ENCODE measurements at places on chromosomes 7 and 10.

DNA sequence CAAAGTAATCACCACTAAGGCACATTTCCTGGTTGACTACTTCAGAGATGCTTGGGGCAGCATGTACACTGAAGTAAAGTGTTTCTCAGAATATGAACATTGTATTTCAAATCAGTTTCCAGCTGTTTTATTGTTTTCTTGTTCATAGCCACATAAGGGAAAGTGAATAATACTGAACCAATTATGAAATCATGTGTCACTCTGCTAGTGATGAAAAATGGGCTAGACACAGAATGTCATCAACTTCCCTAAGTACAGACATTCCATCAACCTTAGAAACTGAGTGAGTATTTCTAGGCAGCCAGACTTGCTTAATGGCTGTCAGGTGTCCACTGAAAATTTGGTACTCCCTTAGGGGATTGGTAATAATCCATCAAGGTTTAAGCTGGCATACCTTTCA is 603.5 kb downstream of the ARL4A start:
- DNase-seq = no peak

- DNase-seq = no peak
Observed at GRCh38 chr7:17406738-17407137, 108.3 kb downstream of the AHR start.

- DNase-seq = peak; percentile 89
Observed at GRCh38 chr7:105876091-105876963, at the start of gene ATXN7L1. Gene ATXN7L1 (minus strand): TSS chr7:105876599. CDS start chr7:105876558, 41 bp downstream.

DNA sequence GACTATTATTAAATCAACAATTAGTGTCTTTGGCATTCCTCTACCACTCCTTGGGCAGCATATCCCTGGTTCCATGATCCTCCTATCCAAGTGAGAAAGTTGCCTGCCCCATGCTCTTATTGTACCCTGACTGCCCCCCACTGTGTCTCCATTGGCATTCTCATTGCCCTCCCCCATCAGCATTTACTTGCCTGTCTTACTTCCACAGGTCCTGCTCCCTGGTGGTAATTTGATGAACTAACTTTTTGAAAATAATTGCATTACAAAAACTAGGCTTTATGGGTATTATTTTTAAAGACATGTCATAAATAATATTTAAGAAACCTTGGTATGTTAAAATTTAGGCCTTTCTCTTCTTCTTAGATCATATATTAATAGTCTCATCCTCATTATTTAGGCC is 346.4 kb downstream of the PCLO start:
- no peak for DNase-seq

GRCh38 chr7:89023877-89024276 is 228.3 kb upstream of the TEX47 start:
- no peak for DNase-seq

GRCh38 chr7:154720016-154720415 is 282.9 kb downstream of the PAXIP1 start:
- DNase-seq = no peak

- DNase-seq = no peak
Observed at GRCh38 chr7:98569691-98570337, 47.3 kb upstream of the NPTX2 start.

DNA sequence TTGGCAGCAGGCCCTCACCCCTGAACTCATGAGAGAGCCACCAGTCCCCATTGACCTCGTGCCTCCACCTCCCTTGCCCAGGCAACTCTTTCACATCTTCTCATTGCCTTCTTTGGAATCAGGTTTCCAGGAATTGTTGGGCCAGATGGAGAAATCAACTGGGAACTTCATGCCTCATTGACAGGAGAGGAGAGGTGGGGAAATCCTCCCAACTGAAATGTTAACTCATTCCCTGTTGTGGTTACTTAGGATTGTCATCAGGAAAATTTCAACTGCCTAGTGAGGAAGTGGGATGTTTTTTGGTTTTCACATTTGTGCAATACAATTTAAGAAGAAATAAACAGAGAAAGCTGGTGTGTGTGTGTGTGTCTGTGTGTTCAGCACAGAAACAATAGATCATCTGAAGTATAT is 106.6 kb upstream of the INHBA start:
- DNase-seq = no peak

GRCh38 chr7:98365863-98366561 is 34.9 kb downstream of the BAIAP2L1 start:
- DNase-seq = no peak

DNA sequence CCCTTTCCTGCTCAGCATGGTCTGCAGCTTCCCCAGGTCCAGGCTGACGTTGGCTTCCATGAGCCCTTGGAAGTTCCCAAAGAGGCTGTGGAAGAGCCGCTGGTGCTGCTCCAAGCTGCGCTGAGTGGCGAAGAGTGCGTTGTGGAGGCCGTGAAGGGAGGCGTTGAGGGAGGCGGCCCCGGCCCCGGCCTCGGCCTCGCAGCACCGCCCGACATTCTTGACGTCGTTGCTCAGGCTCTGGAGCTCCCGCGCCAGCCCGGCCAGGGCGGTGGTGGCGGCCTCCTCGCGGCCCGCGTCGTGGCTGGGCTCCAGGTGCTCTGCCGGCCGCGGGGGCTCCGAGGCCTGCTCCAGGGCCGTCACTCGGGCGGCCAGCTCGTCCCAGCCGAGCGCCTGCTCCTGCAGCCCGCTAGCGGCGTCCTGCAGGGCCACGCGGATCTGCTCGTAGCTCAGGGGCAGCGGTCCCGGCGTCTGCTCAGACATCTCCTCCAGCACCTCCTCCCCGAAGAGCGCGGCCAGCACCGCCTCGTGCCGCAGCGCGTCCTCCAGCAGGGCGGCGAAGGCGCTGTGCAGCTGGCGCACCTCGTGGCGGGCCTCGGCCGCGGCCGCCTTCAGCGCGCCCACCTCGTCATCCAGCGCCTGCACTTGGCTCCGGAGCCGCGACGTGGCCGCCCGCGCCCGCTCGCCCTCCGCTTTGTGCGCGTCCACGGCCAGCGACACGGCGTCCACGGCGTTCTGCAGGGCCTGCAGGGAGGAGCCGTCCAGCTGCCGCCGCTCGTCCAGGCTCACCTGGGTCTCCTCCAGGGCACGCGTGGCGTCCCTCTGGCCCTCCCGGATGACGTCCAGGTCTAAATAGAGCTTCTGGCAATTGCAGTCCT is 14.7 kb downstream of the MMRN2 start:
- no peak for DNase-seq

GRCh38 chr10:74255214-74255613 is 104.2 kb downstream of the ADK start:
- no peak for DNase-seq

DNA sequence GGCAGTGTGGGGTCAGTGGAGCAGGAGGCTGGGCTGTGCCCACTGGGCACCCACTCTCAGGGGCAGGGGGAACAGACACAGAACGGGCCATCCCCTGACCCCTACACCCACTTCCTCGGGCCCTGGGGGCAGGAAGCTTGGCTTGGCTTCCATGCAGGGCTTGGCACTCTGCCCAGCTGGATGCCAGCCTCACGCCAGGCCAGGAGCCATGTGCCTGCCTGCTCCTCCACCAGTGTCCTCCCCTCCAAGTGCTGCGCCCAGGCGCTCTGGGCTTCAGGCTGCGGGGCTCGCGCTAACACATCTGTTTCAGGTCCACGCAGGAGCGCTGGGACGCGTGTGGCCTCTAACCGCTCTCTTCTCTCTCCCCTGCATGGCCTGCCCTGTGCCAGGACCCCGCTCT is 12.7 kb downstream of the LDB3 start:
- DNase-seq = no peak

DNA sequence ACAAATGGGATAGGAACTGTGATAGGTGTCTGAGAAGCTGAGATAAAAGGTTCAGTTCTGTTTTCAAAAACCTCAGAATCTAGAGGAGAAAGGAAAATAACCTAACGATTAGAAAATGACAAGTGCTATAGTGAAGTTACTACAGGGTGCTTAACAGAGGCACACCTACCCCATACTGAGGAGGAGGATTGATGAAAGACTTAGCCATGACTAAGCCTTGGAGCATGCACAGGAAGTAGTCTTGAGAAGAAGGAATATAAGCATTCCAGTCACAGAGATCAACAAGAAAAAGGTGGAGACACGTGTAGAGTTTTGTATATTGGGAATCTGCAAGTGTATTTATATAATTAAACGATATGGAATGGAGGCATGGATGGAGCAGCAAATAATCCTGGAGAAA is 1225.5 kb upstream of the CELF2 start:
- no peak for DNase-seq

- no peak for DNase-seq
Observed at GRCh38 chr7:90495241-90495640, 25.8 kb downstream of the PTTG1IP2 start.
